Lower leg skin (tissue), 4 donors: ENCODE measurements at places on chromosomes 3 and 15. TPM values are rescaled to one million over a fixed set of nuclear protein-coding genes. Genes with fewer than 3 reads are reported as not detected.

CSPG4 gene
- 9.1 TPM for total RNA-seq

CCR9 gene
- total RNA-seq, result not detected

GOLGA6B gene
- not detected for total RNA-seq

AMIGO3 gene
- 2.5 TPM for total RNA-seq

MBNL1 gene
- total RNA-seq, result 184 TPM
